Stimulated activated CD8-positive, alpha-beta memory T cell treated with anti-CD3 and anti-CD28 coated beads, Interleukin-7, amount 100 ng/mL, for 48 hours (primary cell): ENCODE measurements at places on chromosomes 3 and 15.
A peak's percentile ranks its signal among the peaks of the same experiment; 100 is the strongest.

DNA sequence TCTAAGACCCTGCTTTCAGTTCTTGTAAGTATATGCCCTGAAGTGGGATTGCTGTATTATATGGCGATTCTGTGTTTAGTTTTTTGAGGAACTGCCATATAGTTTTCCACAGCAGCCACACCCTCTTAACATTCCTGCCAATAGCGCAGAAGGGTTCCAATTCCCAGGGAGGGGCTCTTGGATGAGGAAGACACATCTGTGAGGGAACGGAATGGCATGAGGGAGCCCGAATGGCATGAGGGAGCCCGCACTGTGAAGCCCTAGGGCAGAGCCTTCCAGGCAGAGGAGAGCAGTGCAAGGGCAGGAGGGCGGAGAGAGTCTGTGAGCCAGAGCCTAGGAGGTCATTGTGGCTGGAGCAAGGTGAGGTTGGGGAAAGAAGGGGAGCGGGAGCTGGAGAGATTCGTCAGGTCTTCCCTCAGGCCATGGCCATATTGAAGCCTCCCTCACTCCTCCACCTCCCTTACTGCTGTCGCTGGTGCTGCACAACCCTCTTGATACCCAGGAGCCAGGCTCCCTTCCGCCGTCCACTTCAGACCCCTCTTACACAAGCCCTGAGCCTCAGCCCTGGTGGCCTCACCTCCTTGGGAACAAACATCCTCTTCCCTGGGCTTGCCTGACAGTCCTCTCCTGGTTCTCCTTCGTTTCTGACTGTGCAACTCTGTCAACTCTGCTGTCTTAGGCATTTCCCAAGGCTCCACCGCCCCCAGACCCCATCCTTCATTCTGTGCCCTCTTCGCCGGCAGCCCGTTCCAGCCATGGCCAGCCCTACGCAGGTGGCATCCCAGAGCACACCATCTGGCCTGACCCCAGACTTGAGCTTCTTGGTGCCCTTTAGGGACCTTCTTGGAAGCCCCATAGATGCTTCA is 51.4 kb downstream of the FGD5 start:
- no peak for DNase-seq

DNA sequence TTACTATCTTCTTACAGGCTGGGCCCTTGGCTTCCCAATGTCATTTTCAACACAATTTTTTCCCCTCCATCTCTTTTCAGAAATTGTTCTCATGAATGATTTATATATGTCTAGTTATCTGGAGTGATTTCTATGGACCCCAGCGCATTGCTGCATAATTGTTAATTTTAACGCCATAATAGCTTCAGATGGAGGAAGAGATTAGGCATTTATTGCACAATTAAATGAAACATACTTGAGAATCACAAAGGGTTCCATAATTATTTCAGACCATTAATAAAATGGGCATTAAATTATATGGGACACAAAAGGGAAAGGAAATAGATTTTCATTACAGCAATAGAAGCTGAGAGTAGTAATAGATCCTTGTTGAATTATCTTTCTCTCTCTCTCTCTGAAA is 70.3 kb upstream of the SOX14 start:
- DNase-seq = no peak

- DNase-seq = peak; percentile 16
Measured at GRCh38 chr3:184016811-184017671, 643 bp downstream of the ABCC5 start.

- DNase-seq = no peak
Measured at GRCh38 chr3:44860117-44860516, 1.6 kb upstream of the TMEM42 start.
